ENCODE measurements at places on chromosomes 7 and 10. TPM values are rescaled to one million over a fixed set of nuclear protein-coding genes. Genes with fewer than 3 reads are reported as not detected.

The WIPF3 gene
- not detected for total RNA-seq

The RABGEF1 gene
- total RNA-seq: 26.2 TPM

The TAS2R41 gene
- total RNA-seq: not detected

The UCN3 gene
- total RNA-seq: not detected

The STEAP4 gene
- 0.13 TPM for total RNA-seq

GRCh38 chr7:69431626-69432025 is 166.6 kb upstream of the AUTS2 start:
- no peak overlapping the region for H3K4me3 ChIP-seq
- no peak overlapping the region for H3K27ac ChIP-seq
- H3K27me3 ChIP-seq: no peaks in the 10 kb centered on the region

DNA sequence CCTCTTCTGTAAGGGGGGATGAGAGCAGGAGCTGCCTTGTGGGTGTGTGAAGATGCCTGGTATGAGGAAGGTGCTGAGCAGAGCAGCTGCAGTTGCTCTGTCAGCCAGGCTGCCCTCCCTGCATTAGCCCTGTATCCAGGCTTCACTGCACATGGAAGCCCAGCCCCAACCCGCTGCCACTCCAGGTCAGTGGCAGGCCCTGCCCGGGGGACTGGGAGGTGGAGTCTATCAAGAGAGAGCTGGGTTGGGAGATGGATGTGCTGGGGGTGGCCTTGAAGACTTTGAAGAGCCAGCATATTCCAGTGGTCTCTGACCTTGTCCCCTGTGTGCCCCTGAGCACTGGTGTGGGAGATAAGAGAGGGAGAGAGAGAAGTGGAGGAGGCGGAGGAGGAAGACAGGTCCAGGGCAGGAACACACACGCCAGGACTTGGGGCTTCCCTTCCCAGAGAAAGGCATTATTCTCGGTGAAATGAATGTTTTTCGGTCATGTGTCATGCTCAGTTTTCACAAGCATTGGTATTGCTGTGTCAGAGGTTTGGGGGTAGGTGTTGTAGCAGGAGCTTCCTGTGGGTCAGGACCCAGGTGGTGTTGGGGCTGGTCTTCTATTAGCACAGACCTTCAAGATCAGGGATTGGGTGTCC is 2.6 kb downstream of the PPIF start:
- peaks cover 22% of the 10 kb centered on the region for H3K4me1 ChIP-seq
- no peaks in the 10 kb centered on the region for H3K27me3 ChIP-seq
- peak overlapping the region; percentile 84 for H3K4me3 ChIP-seq
- H3K36me3 ChIP-seq: peaks cover 45% of the 10 kb centered on the region

- DNase-seq: no peak
- no peaks in the 10 kb centered on the region for H3K36me3 ChIP-seq
- no peak overlapping the region for H3K27ac ChIP-seq
- no peak overlapping the region for H3K4me3 ChIP-seq
- no peaks in the 10 kb centered on the region for H3K27me3 ChIP-seq
Observed at GRCh38 chr7:30708412-30708811, 26.2 kb upstream of the CRHR2 start.

- no peaks in the 10 kb centered on the region for H3K4me1 ChIP-seq
- H3K4me3 ChIP-seq: no peak overlapping the region
- H3K27me3 ChIP-seq: no peaks in the 10 kb centered on the region
- H3K27ac ChIP-seq: no peak overlapping the region
- no peaks in the 10 kb centered on the region for H3K36me3 ChIP-seq
Observed at GRCh38 chr7:123604739-123605138, 3.1 kb downstream of the ASB15 start.

DNA sequence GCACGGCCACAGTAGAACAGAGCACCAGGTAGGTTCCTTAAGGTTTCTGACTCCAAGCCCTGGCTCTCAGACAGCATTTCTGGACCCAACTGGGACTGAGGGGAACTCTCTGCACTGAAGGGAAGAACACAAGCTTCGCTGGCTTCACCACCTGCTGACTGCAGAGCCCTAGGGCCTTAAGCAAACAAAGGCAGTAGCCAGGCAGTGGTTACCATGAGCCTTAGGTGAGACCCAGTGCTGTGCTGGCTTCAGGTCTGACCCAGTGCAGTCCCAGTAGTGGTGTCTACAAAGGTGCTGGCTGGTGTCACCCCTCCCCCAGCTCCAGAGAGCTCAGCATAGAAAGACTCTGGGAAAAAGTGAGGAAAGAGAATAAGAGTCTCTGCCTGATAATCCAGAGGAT is 59.5 kb downstream of the SIRT1 start:
- H3K27ac ChIP-seq: no peak overlapping the region
- no peaks in the 10 kb centered on the region for H3K4me1 ChIP-seq
- peaks cover 21% of the 10 kb centered on the region for H3K36me3 ChIP-seq
- no peaks in the 10 kb centered on the region for H3K27me3 ChIP-seq
- DNase-seq: no peak

- peaks cover 12% of the 10 kb centered on the region for H3K4me1 ChIP-seq
- no peaks in the 10 kb centered on the region for H3K27me3 ChIP-seq
- H3K4me3 ChIP-seq: no peak overlapping the region
- H3K27ac ChIP-seq: no peak overlapping the region
- DNase-seq: no peak
Observed at GRCh38 chr7:36747280-36748016, 23.2 kb upstream of the AOAH start.

GRCh38 chr10:8037199-8037801 is 17.2 kb upstream of the GATA3 start:
- H3K36me3 ChIP-seq: no peaks in the 10 kb centered on the region
- H3K27me3 ChIP-seq: peaks cover 20% of the 10 kb centered on the region
- no peaks in the 10 kb centered on the region for H3K4me1 ChIP-seq
- no peak for DNase-seq

DNA sequence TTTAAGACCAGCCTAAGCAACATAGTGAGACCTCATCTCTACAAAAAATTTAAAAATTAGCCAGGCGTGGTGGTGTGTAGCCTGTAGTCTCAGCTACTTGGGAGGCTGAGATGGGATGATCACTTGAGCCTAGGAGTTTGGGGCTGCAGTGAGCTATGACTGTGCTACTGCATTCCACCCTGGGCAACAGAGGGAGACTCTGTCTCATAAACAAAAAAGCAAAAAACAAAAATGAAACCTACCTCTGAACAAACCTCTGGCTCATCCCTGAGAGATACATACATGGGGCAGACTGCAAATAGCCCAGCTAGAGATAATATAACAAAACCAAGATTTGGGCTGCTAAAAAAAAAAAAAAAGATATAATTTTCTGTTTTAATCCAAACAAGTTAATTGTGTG is 19.5 kb downstream of the C10orf67 start:
- no peaks in the 10 kb centered on the region for H3K36me3 ChIP-seq
- H3K27ac ChIP-seq: no peak overlapping the region

DNA sequence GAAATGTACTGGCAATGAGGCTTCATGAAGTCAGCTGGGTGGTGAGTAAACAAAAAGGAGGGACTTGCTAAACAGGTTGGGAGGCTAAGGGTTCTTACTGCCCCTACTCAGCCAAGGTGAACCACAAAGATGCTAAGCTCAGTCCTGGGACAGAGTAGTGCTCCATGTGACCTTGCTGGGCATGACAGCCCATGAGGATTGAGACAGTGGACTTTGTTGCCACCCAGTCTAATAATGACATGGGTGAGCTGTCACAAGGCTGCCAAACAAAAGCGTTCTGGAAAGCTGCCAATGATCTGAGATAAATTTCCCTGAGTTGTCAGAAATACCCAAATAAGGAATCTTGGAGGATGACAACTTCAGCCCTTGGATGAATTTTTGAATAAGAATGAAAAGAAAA is 75.2 kb downstream of the CLEC2L start:
- no peak overlapping the region for H3K27ac ChIP-seq
- no peak for DNase-seq
- no peak overlapping the region for H3K4me3 ChIP-seq
- H3K4me1 ChIP-seq: no peaks in the 10 kb centered on the region
- peaks cover 6% of the 10 kb centered on the region for H3K36me3 ChIP-seq

GRCh38 chr7:107167483-107168232 is 1.1 kb upstream of the HBP1 start:
- no peaks in the 10 kb centered on the region for H3K36me3 ChIP-seq
- peaks cover 10% of the 10 kb centered on the region for H3K4me1 ChIP-seq
- H3K4me3 ChIP-seq: peak overlapping the region; percentile 62
- no peak for DNase-seq
- peak overlapping the region; percentile 83 for H3K27ac ChIP-seq

GRCh38 chr10:131193923-131194322 is 117.6 kb downstream of the TCERG1L start:
- H3K4me1 ChIP-seq: no peaks in the 10 kb centered on the region
- no peak overlapping the region for H3K27ac ChIP-seq
- no peak overlapping the region for H3K4me3 ChIP-seq
- no peaks in the 10 kb centered on the region for H3K36me3 ChIP-seq
- H3K27me3 ChIP-seq: no peaks in the 10 kb centered on the region

DNA sequence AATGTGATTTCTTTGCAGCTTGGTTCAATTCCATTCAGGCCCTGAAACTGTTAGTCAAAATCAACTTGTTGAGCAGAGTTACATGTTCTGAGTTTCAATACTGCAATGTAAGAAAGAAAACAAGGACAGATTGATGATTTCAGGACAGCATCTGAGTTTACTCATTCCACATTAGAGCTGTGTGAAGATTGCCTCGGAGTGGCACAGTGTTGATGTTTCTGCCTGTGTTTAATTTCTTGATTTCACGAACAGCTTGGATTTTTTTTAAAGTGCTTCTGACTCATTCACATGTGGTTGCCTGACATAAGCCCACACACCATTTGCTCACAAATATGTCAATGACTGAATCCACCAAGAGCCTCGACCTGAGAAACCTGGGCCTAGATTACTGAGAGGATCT is 101.2 kb upstream of the PARD3 start:
- no peaks in the 10 kb centered on the region for H3K27me3 ChIP-seq
- no peaks in the 10 kb centered on the region for H3K4me1 ChIP-seq
- no peak overlapping the region for H3K4me3 ChIP-seq

DNA sequence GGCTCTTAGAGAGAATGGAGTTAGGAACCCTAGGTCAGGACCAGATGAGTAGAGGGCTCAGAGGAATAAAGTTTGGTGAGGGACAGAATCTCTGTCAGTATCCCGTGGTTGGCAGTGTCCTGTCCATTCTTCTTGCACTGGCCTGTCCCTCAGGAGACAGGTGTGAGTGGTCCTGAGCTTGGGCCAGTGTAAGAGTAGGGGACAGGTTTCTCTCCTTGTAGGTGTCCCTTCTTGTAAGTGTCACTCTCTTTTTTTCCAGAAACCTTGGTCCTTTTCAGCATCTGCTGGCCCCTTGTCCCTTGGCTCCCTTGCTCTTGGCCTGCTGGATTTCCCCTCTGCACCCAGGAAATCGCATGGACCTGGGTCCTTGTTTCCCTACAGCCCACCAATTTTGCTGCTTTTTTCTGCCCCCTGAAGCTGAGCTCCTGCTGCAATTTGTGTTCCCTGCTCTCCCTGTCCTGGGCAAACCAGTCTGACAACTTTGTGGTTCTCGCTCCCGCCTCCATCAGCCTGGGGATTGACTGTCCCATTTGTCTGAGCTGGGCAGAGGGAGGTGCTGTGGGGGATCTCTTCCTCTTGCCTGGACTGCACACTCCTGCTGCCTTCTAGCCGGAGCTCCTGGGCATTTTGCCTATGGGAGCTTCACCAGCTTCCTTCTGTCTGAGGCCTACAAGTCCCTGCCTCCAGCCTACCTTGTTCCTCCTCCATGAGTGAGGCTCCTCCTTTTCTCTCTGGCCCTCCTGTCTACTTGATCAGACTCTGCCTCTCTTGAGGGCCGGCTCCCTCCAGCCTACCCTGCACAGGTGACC is 6.5 kb downstream of the TSPAN14 start:
- H3K4me3 ChIP-seq: 0 out of 2 replicates have a peak overlapping the region, but pooled peaks have one; percentile 92
- H3K4me1 ChIP-seq: peaks cover 91% of the 10 kb centered on the region
- DNase-seq: no peak
- no peaks in the 10 kb centered on the region for H3K36me3 ChIP-seq
- peak overlapping the region; percentile 30 for H3K27ac ChIP-seq
- H3K27me3 ChIP-seq: no peaks in the 10 kb centered on the region

DNA sequence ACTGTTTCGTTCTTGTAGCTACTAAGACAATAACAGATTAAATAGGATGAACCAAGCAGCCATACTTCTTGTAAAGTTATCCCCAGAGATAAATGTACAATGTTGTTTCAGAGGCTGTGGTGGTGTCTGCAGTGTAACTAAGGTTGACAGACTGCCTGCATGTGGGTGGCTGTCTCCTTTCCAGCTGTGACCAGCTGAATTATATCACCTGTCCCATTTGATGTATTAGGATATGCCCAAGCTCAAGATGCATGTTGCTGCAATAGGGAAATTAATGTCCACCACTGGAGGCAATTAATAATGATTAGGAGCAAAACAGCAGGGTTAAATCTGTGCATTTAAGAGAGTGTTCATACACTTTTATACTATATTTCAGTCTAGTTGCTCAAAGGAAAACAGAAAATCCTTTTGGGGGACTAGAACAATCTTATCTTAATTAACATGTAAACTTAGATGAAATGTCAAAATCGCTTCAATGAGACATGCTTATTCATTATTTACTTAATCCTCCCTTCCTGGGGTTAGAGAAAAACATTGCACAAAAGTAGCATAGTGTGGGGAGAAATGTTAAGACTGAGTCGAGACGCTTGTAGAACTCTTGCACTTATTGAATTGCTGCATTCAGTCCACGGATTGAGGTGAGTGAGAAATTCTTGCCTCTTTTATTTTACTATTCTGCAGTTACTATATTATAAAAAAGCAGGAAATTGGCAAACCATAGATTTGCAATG is 269.0 kb downstream of the SNX10 start:
- no peaks in the 10 kb centered on the region for H3K4me1 ChIP-seq
- H3K4me3 ChIP-seq: no peak overlapping the region
- DNase-seq: no peak
- H3K27me3 ChIP-seq: no peaks in the 10 kb centered on the region
- no peaks in the 10 kb centered on the region for H3K36me3 ChIP-seq

DNA sequence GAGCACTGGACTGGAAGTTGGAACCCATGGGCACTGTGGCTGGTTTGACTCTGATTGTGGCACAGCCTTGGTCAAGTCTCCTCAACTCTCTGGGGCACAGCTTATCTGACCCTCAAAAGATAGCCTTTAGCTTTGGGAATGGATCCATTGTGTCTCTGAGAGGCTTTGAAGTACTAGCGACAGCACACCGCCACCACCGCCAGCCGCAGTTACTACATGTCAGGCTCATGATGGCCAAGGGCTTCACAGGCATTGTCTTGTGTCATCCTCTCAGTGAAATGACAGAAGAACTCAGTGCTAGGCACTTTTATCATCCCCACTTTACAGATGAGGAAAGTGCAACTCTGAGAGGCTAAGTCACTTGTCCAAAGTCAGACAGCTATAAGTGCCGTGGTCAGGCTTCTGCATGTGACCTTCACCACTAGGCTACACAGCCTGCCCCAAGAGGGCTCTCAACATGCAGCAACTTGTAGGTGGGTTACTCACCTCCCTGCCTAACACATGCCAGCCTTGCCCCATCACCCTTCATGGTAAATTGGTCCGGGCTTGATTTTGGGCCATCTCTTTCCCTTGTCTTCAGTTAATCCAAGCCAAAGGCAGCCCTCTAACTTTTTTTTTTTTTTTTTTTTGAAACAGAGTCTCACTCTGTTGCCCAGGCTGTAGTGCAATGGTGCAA is 44.1 kb downstream of the C10orf105 start:
- no peaks in the 10 kb centered on the region for H3K4me1 ChIP-seq
- no peak for DNase-seq
- no peak overlapping the region for H3K4me3 ChIP-seq
- H3K27ac ChIP-seq: no peak overlapping the region

GRCh38 chr7:27888736-27889135 is 148.8 kb downstream of the TAX1BP1 start:
- DNase-seq: no peak
- H3K36me3 ChIP-seq: no peaks in the 10 kb centered on the region
- no peaks in the 10 kb centered on the region for H3K27me3 ChIP-seq
- H3K4me1 ChIP-seq: peaks cover 10% of the 10 kb centered on the region
- H3K4me3 ChIP-seq: no peak overlapping the region

Data from GM12878 (cell line).